ENCODE measurements at places on chromosomes 4 and X. TPM values are rescaled to one million over a fixed set of nuclear protein-coding genes. Genes with fewer than 3 reads are reported as not detected.

GRCh38 chrX:125293850-125294780 lies 25.6 kb upstream of the TEX13C start:
- no peaks in the 10 kb centered on the region for H3K36me3 ChIP-seq
- H3K4me1 ChIP-seq, result no peaks in the 10 kb centered on the region
- DNase-seq, result peak; percentile 14
- no peaks in the 10 kb centered on the region for H3K27me3 ChIP-seq
- no peak overlapping the region for H3K27ac ChIP-seq

- H3K4me3 ChIP-seq, result no peak overlapping the region
- H3K36me3 ChIP-seq, result peaks cover 15% of the 10 kb centered on the region
- peaks cover 50% of the 10 kb centered on the region for H3K4me1 ChIP-seq
- peak; percentile 88 for DNase-seq
- H3K27me3 ChIP-seq, result no peaks in the 10 kb centered on the region
Measured at GRCh38 chr4:5638316-5638715, 70.0 kb downstream of the EVC2 start.

DNA sequence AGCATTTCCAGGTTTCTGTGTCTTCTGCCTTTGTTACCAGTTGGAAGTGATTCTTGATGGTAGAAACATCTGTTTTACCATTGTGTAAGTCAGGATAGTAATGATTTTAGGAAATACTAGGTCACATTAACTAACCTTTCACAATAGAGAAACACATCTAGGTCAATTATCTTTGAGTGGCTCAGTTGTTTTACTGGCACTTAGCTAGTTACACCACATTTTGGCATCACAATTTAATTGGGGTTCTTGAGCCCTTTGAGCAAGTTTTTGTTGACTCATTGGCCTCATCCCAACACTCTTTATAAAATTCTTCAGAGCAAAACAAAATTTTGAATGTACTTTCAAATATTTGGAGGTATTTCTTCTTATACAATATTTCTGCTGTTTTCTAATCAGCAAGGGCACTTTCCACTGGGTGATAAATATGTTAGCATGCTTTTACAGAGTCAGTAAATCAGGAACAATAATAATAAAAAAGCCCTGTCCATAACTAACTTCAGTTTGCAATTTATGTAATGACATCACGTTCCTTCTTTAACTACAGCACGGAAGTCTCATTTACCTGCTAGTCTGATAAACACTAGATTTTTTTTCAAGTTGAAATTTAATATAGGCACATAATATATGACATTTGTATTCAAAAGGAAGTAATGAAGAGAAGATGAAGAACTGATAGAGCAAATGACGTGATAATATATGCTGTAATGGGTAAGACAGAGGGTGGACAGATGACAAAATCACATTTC lies 64.8 kb upstream of the GK2 start:
- H3K36me3 ChIP-seq, result no peaks in the 10 kb centered on the region
- H3K27ac ChIP-seq, result no peak overlapping the region
- H3K4me3 ChIP-seq, result no peak overlapping the region
- no peak for DNase-seq
- no peaks in the 10 kb centered on the region for H3K27me3 ChIP-seq

DNA sequence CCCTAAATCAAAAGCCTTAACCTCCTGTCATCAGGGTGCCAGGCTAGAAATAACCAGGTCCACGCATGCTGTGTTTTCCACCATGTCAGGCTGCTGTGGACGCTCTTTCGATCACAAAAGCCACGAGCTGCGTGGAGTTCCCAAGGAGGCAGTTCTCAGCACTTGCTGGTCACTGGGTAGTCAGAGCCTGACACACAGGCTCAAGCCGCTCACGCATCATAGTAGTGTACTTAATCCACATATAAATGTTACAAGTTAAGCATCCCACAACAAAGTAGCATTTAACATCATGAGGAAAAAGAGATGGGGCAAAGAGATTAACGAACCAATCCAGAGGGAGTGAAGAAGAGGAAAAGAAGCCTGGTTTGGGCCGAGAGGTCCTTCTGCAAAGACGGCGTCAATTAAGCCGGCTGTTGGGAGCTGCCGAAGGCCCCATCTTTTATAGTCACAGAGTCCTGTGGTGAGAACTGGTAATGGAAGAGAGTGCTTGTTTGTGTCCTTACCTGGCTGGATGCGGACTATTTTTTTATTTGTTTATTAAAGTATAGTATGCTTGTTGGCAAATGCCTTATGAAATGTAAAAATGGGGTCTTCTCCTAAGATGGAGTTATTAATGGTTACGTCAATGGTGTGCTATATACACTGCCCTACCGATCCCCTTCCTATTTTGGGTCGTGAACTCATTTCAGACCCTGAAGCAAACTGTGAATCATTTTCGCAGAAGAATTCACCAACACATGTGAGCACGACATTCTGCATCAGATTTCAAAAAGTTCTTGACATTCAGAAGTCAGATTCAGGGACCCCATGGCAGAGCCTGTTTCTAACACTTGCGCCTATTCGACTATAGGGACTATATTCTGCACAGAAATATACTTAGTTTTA lies 675 bp downstream of the PRIMPOL start:
- peak overlapping the region; percentile 85 for H3K27ac ChIP-seq
- no peaks in the 10 kb centered on the region for H3K27me3 ChIP-seq
- H3K4me1 ChIP-seq, result peaks cover 35% of the 10 kb centered on the region

DNA sequence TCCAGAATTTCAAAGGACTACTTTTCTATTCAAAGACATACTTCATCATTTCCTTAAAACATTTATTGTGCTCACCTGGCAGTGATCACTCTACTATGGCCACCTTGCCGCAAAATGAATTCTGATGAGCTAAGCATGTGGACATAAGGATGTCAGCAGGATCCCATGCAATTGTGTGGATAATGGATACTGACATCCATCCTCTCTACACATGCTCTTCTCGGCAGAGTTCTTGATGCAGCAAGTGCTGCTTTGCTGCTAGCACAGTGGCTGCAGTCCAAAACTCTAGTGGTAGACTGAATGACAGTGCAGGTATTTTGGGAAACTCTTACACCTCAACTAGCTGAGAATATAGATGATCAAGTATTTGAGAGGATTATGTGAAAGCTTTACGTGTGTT lies 168.0 kb downstream of the BANK1 start:
- DNase-seq, result no peak
- H3K4me1 ChIP-seq, result peaks cover 7% of the 10 kb centered on the region
- no peaks in the 10 kb centered on the region for H3K36me3 ChIP-seq
- H3K4me3 ChIP-seq, result no peak overlapping the region
- no peak overlapping the region for H3K27ac ChIP-seq

DNA sequence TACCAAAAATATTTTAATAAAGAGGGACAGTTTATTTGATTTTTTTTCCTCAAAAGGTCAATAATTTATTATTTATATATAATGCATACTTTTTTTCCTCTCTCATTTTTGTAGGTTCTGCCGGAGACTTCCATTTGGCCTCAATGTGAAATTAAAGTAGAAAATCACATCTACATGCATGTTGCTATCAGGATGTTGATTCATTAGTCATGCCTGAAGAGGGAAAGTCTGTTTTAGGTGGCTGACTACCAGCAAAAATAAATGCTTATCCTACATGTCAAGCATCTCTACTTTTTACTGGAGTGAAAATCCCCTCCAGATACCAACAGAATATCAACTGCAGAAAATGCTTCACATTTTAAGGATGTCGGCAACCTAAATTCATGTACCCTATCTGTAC lies 41.5 kb downstream of the KIAA0232 start:
- peak; percentile 73 for DNase-seq
- peak overlapping the region; percentile 43 for H3K27ac ChIP-seq
- peaks cover 25% of the 10 kb centered on the region for H3K36me3 ChIP-seq
- H3K4me1 ChIP-seq, result peaks cover 19% of the 10 kb centered on the region
- H3K27me3 ChIP-seq, result no peaks in the 10 kb centered on the region

Gene LRP2BP
- total RNA-seq, result 1.4 TPM

Gene ABCG2
- total RNA-seq, result 0.59 TPM

Gene USP27X
- 4.1 TPM for total RNA-seq

Gene MAGEA4
- not detected for total RNA-seq

Measured in osteoblast (primary cell).